Renal pelvis (tissue), 12 donors: ENCODE measurements at places on chromosomes 12 and 14. TPM values are rescaled to one million over a fixed set of nuclear protein-coding genes. Genes with fewer than 3 reads are reported as not detected.

PROX2 gene
- 0.63 TPM for polyA plus RNA-seq

OVCH1 gene
- polyA plus RNA-seq, result 0.49 TPM

MYO1H gene
- 1.3 TPM for polyA plus RNA-seq

INHBC gene
- polyA plus RNA-seq, result 0.27 TPM

CTSG gene
- 0.71 TPM for polyA plus RNA-seq

CACNA1C gene
- 10.0 TPM for polyA plus RNA-seq

BCL2L14 gene
- 0.92 TPM for polyA plus RNA-seq

SYNDIG1L gene
- 0.30 TPM for polyA plus RNA-seq

TRIM9 gene
- 1.6 TPM for polyA plus RNA-seq

TMEM233 gene
- 1.8 TPM for polyA plus RNA-seq

PTPN21 gene
- polyA plus RNA-seq, result 32.6 TPM

CIDEB gene
- polyA plus RNA-seq, result 28.3 TPM

CELA1 gene
- not detected for polyA plus RNA-seq

KRT72 gene
- 0.04 TPM for polyA plus RNA-seq

RPL10L gene
- not detected for polyA plus RNA-seq

SLC10A1 gene
- polyA plus RNA-seq, result not detected

TAS2R9 gene
- not detected for polyA plus RNA-seq

USP44 gene
- 2.2 TPM for polyA plus RNA-seq

KRT3 gene
- not detected for polyA plus RNA-seq

CCDC38 gene
- polyA plus RNA-seq, result 0.24 TPM

ACYP1 gene
- 43.5 TPM for polyA plus RNA-seq

TAS2R42 gene
- polyA plus RNA-seq, result not detected
